Activated T-helper 1 cell treated with Interleukin-2 at 50 U/mL for 16 hours (primary cell): ENCODE measurements at places on chromosomes 16 and 17.

- no peak for DNase-seq
Measured at GRCh38 chr16:82331397-82331796, 161.4 kb upstream of the MPHOSPH6 start.

DNA sequence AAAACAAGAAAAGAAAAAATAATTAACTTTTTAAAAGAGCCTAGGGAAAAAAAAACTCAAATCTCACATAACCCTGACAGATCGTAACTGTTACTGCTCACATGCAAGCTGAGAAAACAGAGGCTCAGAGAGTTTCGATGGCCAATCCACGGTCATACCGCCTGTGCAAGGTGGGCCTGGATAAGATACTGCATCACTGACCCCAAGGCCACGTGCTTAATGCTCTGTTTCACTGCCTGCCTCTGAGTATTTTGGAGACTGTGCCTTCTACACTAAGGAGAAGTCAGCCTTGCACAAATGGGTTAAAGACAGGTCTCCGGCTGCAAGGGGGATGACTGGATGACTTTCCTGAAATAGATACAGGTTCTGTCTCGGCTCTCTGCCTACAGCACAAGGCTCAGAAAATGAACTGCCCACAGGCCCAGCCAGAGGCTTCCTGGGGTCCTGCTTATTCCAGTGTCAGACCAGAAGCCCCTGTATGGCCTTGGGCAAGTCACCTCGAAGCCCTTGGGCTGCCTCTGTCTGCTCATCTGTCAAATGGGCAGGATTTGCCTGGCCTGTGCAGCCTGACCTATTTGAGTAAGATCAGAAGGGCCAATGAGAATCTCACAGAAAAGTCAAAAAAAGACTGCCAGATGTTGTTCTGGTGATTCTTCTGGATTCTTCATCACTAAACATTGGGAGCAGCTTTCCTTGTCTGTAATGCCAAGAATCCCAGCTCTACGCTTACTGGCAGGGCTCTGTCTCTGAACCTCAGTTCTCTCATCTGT lies 25.8 kb downstream of the CNGB1 start:
- no peak for DNase-seq

GRCh38 chr17:20896153-20896649 lies 146.6 kb downstream of the USP22 start:
- DNase-seq: no peak

DNA sequence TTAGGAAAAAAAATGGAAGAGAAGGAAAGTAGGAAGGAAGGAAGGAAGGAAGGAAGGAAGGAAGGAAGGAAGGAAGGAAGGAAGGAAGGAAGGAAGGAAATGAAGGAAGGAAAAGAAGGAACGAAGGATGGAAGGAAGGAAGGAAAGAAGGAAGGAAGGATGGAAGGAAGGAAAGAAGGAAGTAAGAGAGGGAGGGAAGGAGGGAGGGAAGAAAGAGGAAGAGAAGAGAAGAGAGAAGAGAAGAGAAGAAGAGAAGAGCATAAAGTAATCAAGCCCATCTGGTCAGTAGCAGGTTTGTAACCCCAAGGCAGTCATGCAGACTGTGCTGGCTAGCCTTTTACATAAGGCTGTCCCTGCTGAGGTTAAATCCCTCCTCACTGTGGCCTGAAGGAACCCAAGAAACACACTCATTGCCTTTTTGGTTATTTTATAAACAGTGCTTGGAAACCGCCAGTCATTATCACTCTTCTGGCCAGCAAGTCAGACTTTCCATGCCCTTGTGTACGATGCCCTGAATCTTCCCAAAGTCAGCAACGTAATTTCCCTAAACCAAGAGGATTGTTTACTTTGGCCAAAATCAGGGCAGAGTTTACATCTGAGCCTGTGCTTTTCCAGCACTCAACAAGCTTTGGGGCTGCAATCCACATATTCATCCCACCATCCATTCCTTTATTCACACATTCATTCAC lies 409.6 kb upstream of the MAF start:
- DNase-seq: no peak

- no peak for DNase-seq
Measured at GRCh38 chr17:61856035-61856434, 7.3 kb downstream of the BRIP1 start.

DNA sequence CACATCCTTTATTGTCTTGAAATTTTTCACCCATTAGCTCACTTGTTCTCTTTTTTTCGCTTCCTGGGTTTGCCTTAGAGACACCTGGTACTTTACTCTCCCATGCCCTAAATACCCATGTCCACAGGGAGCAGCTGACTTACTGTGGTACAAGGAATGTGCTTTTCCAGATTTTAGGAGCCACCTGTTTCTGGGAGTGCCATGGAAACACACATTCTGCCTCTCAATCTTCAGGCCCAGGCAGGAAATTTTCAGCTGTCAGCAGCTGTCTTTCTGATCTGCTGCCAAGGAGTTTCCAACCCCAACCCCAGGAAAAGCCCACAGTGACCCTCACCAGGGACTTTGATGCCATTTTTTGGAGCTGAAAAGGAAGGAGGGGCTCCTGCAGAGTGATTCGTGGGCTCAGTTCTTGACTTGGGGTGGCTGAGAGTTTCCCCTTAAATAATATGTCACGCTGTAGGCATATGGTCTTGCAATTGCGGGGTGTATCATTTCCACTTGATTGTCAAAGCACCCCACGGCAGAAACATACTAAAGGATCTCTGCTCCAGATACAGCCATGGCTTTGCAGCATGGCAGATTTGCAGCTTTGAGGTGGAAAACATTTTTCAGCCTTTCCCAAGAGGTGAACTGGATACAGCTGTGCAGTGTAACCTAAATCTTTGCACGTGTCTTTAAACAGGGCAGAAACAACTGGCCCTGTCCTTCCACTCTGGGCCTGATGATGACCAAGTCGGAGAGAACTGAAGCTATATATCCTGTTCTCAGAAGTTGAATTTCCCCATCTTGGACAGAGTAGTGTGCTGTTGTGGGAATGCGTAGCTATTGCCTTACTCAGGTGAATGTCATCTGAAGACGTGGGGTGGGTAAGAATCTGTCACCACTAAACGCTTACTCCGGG lies 19.2 kb downstream of the RBFOX1 start:
- no peak for DNase-seq

DNA sequence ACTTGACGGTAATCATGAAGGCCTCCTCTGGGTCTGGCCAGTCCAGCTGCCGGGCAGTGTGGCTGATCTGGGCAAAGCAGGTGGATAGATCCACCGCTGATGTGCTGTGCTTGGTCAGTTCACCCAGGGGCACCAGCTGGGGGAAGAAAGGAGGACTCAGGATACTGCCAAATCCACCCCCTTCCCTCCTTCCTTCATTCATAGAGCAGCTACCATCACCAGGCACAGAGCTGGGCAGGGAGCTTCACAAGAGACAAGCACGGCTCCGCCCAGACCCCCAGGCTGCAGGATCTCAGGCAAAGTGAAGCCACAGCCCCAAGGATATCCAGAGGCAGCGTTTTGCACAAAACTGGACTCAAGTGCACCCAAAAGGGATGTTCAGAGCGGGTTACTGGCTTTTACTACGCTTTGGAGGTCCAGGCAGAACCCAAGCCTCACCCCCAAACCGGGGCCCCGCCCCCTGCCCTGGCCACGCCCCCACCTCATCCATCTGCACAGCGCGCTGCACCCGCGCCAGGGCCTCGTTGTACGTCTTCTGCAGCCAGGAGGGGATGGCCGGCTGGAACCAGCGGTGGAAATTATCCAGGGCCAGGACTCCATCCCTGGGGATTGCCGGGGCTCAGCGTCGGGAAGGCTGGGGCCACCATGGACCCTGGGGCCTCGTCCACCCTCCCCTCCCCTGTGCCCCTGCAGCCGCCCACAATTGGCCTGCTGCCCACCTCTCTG lies 9.1 kb downstream of the UNC13D start:
- no peak for DNase-seq

DNA sequence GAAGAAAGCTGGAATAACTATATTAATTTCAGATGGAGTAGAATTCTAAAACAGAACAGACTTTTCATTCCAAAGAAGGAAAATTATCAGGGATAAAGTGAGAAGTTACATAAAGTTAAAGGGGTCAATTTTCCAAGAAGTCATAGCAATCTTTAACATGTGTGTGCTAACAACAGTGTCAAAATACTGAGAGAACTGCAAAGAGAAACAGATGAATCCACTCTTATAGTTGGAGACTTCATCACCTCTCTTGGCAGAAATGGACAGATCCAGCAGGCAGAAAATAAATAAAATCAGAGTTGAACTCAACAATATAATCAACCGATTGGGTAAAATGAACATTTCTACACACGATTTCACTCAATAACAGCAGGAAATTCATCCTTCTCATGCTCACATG lies 5.4 kb downstream of the ABCA9 start:
- no peak for DNase-seq

DNA sequence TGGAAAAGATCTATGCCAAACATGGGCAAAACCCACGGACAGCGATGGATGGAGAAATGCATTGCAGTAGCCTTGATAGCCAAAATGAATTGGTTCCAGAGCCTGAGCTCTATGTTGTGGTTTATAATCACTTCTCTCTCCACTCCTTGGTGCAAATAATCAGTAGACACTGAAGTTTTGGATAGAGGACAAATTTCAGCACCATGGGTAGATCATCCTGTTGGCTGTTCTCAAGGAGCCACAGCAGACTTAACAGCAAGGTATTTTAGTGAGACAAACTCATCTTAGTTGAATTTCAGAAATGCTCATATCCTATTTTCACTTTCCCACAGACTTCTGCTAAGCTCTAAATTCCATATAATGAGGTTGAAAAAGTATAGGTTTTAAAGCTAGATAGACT lies 88.3 kb upstream of the CCL1 start:
- no peak for DNase-seq

DNA sequence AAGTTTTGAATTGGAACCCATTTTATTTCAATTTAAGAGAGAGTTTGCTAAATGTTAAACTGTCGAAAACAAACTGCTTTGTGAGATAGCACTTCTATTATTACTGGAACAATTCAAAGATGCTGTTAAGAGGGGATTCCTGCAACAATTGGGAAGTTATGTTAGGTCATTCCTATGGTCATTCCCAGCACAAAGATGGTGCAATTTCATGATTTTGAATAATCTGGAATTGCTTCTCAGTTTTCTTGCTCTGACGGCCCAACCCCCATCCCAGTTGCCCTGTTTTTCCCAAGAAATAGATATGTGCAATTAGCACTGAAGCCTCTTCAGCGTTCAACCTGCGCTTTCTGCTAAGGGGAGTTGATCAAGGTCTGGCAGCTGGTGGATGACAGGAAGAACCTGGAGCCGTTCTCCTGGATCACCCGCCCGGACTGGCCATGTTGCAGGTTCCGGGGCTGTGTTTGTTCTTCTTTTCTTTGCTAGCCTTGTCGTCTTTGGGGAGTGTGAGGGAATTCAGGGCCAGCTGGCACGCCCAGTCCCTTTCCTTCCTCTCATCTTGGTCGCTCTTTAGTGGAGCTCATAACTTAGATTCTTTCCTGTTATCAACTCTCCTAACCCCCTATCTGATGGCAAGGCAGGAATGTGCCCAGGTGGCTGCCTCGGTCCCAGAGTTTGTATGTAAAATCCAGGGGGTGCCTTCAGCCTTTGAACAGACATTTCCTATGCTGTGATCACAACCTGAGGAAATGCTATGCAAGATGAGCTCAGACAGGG lies 29.0 kb upstream of the IRF8 start:
- DNase-seq: no peak
